Fibroblast of skin of right quadriceps (primary cell): ENCODE measurements at places on chromosomes 4 and X.
A peak's percentile ranks its signal among the peaks of the same experiment; 100 is the strongest.

- DNase-seq = peak; percentile 83
These were observed at the start of gene SLC16A2 for GRCh38 chrX:74421036-74421739. TSS of gene SLC16A2 (plus strand) at chrX:74421493. CDS start at chrX:74421638, 145 bp downstream.

DNA sequence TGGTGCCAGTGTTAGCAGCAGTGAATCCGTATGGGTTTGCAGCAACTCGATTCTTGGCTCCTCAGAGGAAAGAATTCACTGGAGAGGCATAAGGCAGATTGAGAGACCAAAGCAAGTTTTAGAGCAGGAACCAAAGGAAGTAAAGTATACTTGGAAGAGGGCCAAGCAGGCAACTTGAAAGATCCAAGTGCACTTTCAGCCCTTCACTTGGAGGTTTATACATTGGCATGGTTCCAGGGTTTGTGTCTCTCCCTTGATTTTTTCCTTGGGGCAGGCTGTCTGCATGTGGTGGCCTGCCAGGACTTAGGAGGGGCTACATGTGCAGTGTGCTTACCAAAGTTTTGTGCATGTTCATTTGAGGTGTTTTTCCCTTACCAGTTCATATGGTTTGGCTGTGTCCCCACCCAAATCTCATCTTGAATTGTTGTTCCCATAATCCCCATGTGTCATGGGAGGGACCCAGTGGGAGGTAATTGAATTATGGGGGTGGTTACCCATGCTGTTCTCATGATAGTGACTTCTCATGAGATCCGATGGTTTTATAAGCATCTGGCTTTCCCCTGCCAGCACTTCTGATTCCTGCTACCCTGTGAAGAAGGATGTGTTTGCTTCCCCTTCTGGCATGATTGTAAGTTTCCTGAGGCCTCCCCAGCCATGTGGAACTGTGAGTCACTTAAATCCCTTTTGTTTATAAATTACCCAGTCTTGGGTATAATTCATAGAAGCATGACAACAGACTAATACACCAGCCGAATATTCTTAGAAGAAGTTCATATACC is 86.2 kb upstream of the TSPAN5 start:
- DNase-seq = no peak

DNA sequence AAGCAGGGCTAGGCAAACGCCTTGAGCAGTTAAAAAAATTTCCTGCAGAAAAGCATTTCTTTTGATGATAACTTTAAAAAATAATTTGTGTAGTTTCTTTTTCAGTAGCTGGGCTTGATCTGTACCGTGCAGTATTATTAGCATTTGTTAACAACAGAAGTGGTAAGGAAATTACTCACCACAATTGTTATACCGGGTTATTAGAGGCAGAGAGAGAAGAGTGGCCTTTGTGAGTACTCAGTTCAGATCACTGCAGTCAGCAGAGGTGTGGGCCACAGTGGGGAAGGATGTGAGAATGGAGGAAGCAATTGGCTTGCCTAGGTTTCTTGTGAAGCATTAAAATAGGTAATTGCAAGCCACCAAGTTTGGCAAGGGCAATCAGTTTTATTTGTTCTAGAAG is 14.3 kb upstream of the IL21 start:
- DNase-seq = no peak

DNA sequence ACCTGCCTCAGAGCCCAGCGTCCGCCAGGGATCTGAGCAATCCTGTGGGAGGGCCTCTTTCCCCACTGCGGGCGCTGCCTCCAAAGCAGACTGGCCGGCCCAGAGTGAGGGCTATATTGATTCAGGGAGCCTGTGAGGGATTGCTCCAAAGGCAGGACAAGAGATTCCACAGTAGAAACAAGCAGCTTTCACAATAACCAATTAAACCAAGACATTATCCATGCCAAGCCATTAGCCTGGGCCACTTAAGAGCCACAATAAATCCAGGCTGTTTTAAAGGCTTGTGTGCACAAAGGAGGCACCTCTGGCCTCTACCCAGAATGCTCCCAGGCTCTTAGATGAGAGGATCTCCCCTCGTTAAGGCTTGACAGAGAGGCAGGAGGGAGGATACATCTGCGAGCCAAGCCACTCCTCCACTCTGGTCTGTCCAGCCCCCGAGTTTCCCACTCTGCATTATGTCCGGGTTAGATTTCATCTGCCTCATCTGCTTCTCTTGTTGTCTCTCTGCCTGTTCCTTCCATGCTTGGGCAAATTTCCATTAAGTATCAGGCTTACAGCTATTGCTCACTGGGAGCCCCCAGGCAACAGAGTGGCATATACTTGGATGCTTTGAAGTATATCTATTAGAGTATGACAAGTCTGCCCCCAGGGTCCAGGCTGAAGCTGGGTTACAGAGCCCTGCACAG is 357.9 kb downstream of the UNC5C start:
- no peak for DNase-seq

GRCh38 chrX:20498851-20499635 is 232.3 kb upstream of the RPS6KA3 start:
- peak; percentile 56 for DNase-seq

DNA sequence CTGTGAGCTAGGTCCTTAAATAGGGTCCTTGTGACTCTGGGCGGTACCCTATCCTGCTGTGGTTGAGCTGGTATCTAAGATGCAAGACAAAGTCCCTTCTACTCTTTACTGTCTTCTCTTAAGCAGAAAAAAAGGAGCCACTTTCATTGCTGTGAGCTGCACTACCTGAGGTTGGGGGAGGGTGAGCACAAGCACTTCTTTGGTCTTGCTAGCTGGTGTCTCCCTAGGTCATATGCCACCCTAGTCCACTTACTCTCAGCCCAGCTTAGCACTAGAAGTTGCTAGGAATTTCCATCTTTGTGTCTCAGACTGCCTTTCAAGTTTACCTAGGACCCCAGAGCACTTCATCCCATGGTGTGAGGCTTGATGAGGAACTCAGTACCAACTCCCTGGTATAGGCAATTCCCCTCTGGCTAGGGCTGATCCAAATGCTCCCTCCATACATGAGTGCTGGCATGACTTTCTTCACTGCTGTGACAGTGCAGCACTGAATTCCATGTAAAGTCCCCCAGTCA is 343.6 kb upstream of the CT83 start:
- no peak for DNase-seq

GRCh38 chrX:74434336-74434735 is 13.0 kb downstream of the SLC16A2 start:
- no peak for DNase-seq

DNA sequence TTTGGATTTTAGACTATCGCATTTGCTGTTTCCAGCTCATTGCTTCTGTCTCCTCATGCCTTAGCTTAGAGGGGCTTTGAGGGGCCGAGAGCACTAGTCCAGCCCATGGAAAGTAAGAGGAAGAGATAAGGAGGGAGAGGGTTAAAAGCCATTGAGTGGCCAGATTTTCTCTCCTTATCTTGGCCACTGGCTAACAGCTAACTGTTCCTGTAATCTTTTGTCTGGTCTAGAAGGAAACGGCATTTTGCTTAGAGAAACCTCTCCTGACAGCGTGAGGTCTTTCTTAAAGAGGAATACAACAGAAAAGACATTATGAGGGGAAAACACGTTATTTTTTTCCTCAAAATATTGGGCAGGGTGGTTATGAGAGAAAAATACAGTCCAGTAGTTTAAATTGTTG is 7.9 kb downstream of the GPR101 start:
- no peak for DNase-seq

- peak; percentile 35 for DNase-seq
These were observed 92.5 kb downstream of the PPP3CA start for GRCh38 chr4:101254776-101255175.
